ENCODE measurements at places on chromosomes 2 and 18.

GRCh38 chr18:44568986-44569385 is 111.7 kb upstream of the SETBP1 start:
- no peak for DNase-seq

DNA sequence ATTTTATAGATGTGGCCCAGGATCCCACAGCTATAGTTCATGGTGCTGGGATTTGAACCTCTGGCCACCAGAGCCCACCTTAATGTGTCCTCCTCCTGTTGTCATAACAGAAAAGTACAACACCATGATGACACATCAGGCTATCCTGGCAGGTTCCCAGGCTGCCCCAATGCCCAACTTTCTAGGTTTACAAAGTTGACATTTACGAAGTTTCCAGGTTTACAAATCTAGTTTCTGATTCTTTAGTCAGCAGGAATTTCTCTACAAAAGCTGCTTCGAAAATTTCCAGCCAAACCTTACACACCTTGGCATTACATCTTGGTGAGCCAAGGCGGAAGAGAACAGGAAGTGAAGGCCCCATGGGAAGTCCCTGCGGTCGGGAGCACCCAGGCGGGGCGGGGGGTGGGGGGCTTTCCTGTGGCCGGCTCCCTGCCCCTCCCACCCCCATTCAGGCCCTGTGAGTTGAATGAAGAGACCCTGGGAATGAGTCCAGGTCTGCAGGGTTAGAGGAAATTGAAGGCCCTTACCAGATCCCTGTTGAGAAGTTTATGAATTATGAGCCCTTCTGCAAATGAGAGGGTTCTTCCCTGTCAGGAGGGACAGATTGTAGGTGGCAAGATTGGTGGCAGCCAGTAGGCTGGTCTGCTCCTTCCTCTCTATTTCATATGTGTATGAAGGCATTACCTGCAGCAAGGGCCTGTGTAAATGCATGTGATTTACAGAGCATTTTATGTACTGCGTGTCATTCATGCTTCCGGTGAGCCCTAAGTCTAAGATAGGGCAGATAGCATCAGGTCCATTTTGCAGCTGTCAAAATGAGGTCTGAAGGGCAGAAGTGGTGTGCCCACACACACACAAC is 11.1 kb upstream of the IL1RN start:
- DNase-seq = no peak

DNA sequence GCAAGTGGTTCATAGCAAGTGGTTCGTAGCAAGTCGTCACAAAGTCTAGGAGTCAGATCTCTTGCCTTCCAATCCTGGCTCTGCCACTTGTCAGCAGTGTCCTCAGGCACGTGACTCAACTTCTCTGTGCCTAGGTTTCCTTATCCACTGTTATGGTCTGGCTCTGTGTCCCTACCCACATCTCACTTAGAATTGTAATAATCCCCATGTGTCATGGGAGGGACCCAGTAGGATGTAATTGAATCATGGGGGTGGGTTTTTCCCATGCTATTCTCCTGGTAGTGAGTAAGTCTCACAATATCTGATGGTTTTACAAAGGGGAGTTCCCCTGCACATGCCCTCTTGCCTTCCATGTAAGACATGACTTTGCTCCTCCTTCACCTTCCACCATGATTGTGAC is 51.8 kb upstream of the AP1S3 start:
- peak; percentile 20 for DNase-seq

DNA sequence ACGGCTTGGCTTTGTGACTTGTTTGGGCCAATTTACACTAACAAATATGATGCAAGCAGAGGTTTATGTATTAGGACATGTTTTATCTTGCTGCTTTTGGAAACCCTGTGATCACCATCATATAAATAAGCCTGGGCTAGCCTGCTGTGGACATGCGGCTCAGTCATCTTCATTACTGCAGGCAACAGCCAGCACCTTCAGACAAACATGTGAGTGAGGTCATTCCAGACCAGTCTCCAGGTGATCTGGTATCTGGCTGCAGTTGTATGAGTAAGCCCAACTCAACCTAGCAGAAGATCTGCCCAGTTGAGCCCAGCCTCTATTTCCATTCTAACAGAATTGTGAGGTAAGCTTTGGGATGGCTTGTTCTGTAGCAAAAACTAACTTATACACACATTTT is 254.6 kb upstream of the ATP5MC3 start:
- DNase-seq = no peak

GRCh38 chr2:62814123-62814522 is 108.6 kb downstream of the EHBP1 start:
- no peak for DNase-seq

DNA sequence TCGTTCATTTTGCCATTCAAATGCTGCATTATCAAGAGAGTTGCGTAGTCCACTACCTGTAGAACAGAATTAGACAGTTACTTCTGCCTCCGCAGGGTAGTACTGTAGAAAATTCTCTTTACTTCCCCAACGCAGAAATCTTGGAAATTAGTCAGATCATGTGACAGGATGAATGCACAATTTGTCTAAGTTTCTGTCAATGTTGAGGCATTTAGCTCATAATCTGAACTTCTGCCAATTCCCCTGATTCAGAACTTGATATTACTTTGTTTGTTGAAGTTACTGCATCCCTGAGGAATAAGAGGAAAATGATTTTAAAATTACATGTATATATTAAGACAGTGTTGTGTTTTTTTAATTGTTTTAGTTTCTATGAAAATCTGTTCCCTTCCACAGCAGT is 83.4 kb downstream of the TTC27 start:
- no peak for DNase-seq

DNA sequence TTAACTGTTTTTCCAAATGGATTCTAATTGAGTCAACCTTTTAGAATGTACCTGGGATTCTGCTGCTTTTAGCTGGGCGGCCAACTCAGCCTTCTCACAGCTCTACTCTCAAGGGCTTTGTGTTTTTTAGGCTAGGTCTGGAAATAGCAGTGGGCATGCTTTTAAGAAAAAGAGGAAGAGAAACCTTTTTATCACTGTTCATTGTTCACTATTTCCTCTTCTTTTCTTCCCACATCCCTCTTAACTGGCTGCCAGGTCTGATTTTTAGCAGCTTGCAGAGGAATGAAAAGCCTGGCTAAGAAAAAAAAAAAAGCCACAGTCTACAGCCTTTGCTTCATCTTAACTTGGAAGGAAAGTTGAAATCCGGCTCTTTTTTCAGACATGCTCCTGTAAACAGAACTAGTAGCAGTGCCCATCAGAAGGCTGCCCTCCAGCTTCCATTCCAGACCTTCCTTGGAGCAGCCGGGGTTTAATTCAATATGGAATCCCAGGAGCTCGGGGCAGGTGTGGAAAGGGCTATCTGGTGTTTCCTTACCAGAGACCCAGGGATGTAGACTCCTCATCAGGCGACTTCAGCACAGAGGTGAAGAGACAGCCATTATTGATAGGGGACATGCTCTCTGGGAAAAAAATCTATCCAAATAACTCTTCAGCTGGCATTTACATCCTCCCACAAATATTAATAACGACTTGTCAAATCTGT is 230.7 kb downstream of the MYO3B start:
- DNase-seq = no peak

- DNase-seq = no peak
These were observed 12.4 kb upstream of the CCDC88A start for GRCh38 chr2:55431982-55432627.

- DNase-seq = no peak
These were observed 19.3 kb downstream of the PPP4R1 start for GRCh38 chr18:9594823-9595596.

DNA sequence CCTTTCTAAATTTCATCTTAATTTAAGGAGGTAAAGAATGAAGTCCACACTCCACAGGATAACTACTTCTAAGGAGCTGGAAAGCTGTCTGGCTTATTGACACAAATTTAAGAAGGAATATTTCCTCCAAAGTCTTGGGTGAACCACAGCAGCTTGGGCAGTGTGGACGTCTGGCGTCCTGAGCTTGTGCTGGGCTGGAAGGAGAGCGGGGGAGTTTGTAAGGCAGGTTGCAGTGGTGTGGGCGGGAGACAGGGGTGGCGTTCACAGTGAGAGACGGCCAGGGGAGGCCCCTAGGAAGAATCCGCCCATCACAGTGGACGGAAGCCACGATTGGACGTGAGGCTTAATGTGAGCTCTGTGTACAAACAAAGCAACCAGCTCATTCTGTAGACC is 25.7 kb downstream of the ADI1 start:
- no peak for DNase-seq

- DNase-seq = no peak
These were observed 13.1 kb upstream of the ROCK2 start for GRCh38 chr2:11357428-11357972.

DNA sequence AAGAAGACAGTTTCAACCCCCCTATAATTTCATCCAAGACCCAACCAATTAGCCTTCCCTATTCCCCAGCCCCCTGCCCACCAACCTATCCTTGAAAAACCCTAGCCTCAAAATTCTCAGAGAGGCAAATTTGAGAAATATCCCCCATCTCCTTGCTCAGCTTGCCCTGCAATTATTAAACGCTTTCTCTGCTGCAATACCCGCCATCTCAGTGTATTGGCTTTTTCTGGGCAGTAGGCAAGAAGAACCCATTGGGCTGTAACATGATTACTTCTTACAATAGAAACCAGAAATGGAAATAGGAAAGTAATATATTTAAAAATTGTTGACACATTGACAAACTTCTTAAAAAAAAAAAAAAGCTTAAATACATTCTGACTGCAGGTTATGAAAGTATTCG is 140.6 kb upstream of the CCDC150 start:
- no peak for DNase-seq

GRCh38 chr2:40409734-40410133 is 42.2 kb downstream of the SLC8A1 start:
- no peak for DNase-seq

- DNase-seq = no peak
These were observed 23.8 kb upstream of the CCL20 start for GRCh38 chr2:227789803-227790202.

- no peak for DNase-seq
These were observed 108.8 kb downstream of the FMNL2 start for GRCh38 chr2:152443771-152444170.

DNA sequence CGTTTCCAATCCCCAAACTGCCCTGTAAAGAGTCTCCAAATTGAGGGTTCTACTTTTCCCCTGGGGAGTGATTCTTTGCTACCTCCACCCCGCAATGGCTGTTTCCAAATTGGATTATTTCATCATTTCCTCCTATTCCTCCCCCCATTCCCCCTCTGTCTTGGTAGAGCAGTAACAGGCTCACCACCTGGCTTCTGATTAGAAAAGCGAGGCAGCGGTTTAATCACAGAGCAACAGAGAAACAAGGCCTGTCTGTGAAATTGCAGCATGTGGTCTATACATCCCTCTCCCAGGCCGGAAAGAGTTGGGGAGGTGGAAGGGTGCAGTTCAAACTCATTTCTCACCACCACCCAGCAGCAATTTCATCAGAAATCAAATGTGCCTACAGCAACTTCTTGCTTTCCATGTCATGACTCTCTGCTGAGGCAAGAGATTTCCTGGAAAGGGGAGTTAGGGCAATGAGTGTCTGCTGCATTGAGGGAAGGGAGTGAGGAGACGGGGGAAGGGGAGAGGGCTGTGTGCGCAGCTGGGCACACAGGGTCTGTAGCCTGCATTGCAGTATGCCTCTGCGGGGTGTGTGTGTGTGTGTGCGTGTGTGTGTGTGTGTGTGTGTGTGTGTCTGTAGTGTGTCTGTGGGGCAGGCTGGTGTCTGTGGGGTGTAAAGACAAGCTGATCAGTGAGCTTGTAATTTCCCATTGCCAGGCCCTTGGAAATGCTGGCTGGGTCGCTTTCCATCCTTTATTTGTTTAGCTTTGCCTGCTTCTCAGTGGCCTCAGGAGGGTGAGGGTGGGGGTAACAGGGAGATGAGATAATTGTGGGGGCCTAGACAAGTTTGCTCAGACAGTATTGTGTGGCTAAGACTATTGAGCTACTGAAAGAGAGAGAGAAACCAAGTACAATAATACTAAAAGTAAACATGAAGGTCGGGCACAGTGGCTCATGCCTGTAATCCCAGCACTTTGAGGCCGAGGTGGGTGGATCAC is 13.5 kb upstream of the IGFBP2 start:
- DNase-seq = peak; percentile 4

- DNase-seq = no peak
These were observed 288.1 kb upstream of the ZC3H15 start for GRCh38 chr2:186197955-186198354.

DNA sequence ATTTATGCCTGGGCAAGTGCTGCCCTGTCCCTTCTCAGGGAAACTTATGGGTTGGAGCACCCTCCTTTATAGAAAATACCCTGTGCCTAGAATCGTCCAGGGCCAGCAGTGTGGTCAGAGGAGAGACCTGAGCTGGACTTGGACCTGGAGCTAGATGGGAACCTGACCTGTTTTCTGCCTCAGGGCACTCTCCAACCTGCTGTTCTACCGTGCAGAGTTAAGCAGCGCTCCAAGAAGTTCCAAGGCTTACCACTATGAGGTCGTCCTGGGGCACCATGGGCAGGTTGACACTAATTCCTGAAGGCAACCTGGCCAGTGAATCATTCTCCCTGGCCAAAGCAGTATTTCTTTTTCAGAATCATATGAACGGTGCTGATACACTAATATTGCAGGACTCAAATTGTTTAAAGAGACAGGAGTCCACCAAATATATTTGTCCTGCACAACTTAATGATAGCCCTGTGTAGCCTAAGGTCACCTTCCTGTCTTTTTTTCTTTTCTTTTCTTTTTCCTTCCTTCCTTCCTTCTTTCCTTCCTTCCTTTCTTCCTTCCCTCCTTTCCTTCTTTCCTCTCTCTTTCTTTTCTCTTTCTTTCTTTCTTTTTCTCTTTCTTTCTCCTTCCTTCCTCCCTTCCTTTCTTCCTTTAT is 455.4 kb upstream of the HNMT start:
- no peak for DNase-seq

DNA sequence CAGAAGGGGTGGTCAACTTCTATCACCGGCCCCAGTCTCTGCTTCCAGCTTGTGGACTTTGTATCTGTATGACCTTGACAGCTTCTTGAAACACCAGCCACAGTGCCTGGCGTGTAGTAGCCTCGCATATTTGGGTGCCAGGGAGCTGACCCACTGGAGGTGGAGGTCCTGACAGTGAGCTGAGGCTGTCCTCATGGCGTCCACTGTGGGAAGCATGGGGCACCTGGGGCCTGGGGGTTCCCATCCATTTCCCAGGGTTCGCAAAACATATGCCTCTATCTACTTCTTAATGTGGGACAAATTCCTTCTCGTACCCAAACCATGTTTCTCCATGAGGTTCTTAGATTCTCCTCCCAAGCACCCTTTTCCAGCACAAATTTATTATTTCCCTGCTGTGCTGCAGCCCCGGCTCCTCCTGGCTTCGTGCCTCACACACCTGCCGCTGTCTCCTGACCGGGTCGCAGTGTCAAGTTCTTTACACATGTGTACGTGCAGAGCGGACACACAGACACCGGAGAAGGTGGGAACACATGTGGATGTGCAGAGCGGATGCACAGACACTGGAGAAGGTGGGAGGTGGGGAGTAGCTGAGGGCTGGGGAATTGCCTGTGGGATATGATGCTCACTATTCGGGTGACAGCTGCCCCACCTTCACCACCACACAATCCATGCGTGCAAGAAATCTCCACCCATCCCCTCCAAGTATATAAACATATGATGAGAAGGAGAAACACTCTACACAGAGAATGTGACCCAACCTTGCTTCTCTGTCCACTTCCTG is 23.4 kb downstream of the TMEM18 start:
- no peak for DNase-seq

DNA sequence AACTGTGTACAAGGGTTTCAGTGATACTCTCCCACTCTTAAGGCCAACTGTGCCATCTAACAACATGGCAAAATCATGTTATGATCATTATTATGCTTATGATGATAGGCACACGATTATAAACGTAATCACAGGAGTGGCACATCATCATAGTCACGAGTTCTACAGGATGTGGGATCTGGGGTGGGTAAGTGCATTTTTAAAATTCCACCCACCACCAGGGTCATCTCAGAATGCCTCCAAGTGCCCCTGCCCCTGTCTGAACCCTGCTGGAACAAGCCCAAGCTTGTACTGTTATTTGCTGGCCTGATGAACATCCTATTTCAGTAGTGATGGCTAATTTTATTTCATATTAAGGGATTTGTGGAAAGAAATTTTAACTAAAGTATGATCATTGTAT is 117.8 kb downstream of the PTPRM start:
- no peak for DNase-seq
